ENCODE measurements at places on chromosomes 1 and 21.

- DNase-seq, result no peak
Measured at GRCh38 chr1:9200441-9200840, 34.1 kb upstream of the H6PD start.

DNA sequence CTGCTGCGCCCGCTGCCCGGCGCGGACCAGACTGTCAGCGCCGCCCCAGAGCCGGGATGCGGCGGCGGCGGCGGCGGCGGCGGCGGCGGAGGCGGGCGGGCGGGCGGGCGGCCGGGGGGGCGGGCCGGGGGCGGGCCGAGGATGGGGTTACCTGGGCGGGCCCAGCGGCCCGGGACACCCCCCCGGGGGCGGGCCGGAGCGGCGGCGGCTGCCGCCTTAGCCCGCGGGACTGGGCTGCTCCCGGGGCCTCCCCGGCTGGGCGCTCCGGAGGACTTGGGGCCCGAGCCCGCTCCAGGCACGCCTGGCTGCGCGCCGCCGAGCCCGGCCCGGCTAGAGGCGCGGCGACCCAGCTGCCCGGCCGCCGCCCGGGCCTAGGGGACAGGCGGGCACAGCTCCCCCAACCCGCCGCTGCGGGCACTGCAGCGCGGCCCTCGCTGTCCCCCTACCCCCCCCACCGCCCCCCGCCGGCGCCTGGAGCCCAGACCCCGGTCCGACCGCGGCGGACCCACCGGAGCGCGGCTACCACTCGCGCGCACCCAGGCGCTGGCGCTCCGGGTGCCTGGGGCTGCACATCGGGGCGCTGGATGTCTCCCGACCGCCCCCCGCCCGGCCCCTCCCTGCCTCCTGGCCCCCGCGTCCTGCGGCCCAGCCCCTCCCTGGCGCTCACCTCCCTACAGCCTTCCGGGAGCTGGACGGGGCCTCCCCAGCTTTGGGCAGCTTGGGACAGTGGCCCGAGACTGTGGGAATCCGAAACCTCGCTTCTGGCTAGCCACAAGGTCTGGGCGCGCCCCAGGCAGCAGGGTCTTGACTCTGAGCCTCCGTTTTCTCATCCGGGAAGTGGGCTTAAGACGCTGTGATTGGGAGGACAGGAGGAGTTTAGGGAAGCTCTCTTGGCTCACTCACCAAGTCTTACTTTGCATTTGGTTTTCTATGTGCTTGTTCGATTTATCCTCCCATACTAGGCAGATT, at the start of gene WNT4:
Gene WNT4 (minus strand): TSS at position 33 of the 969 bp plus-strand sequence. CDS start 175 bp downstream, outside the sequence.
- DNase-seq, result no peak

- DNase-seq, result peak; percentile 90
Measured at GRCh38 chr1:162357681-162358266, 18.9 kb downstream of the SPATA46 start.

- no peak for DNase-seq
Measured at GRCh38 chr1:2204415-2205190, 10.0 kb upstream of the FAAP20 start.

GRCh38 chr1:89922911-89923310, 72.0 kb upstream of the ZNF326 start:
- DNase-seq, result no peak

GRCh38 chr21:27371975-27372331, 405.1 kb upstream of the ADAMTS5 start:
- no peak for DNase-seq

- DNase-seq, result no peak
Measured at GRCh38 chr1:153540394-153541361, at the start of gene S100A5. S100A5 (minus strand) TSS chr1:153540934; CDS start chr1:153540191, 743 bp downstream.

DNA sequence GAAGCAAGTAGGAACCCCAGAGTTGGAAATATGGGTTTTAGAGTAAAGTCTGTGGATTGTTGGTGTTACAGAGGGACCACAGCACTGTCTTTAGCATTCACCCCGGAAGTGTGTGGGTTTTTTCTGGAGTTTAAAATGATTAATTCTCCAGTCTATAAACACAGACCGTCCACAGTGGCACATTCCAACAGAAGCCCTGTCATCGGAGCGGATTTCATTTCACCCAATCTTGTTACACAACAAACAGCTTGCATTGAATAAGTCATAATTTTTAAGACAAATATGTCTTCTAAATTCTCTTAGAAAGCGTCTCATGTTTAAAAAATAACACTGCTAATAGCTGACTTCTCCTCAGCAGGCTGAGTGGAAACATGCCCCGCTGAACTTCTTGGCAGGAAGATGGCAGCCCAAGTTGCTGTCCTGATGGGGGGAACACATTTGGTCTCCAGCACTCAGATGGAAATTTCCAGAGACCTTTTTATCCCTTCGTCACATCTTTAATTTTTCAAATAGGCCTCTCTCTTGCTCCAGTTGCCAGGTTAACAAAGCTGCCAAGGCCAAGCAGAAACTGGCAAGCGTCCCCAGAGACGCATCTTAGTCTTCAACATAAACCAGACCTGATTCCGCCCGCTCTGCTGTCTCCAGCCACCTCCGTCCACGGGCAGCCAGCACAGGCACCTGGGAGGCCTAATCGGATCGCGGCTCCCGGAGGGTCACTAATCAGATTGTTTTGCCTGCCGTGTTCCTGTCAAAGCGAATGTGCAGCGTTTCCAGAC, 28.8 kb upstream of the SLC19A1 start:
- DNase-seq, result no peak

DNA sequence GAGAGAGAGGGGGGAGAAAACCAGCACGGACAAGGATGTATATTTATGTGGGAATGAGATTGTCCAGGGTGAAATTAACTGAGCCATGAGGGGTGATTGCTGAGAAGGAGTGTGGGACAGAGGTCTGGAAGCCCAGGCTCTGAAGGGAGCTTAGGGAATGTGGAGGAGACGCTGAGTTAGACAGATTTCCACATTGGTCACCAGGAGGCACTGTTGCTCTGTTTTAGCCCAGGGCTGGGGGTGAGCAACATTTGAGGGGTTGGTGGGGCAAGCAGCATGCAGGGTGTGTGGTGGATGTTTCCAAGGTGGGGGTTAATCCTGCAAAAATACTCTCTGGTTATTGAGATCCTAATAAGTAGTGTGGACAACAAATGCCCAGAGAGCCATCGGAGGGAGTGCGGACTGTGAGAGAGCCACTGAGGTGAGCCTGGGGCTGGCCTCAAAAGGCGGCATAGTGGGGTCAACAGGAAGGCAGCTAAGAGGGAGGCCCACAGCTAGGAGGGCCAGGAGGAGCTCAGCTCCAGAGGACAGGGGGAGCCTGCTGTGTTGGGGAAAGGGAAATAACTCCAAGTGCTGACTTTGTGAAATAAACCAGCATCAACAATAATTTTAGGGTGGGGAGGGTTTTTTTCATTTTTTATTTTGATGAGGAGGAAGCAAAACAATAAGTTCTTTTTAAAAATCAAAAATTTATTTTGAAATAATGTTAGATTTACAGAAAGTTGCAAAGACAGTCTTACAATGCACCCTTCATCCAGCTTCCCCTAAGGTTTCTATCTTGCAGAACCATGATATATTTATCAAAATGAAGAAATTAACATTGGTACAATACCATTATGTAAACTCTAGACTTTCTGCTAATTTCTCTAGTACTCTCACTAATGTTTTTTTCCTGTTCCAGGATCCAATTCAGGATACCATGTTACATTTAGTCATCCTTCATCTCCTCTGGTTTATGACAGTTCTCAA, 82.8 kb upstream of the CD34 start:
- DNase-seq, result peak; percentile 46

DNA sequence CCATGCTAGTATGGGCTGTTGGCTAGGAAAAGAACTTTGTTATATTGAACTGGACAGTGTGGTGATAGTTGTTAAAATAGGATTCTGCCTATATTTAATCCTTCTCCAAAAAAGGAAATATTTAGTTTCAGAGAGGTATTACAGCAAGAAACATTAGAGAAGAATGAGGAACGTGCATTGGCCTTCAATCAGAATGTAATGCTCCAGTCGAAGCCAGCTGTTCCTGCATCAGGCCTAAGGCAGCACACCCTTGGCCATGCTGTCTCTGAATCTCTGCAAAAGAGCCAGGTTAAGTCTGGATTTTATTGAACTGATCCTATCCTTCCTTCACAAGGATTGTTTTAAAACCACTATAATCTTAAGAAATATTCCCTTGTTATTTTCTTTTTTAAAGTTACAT, 35.3 kb upstream of the RALGPS2 start:
- no peak for DNase-seq

GRCh38 chr1:32329931-32330466, 6.0 kb downstream of the MARCKSL1 start:
- no peak for DNase-seq

DNA sequence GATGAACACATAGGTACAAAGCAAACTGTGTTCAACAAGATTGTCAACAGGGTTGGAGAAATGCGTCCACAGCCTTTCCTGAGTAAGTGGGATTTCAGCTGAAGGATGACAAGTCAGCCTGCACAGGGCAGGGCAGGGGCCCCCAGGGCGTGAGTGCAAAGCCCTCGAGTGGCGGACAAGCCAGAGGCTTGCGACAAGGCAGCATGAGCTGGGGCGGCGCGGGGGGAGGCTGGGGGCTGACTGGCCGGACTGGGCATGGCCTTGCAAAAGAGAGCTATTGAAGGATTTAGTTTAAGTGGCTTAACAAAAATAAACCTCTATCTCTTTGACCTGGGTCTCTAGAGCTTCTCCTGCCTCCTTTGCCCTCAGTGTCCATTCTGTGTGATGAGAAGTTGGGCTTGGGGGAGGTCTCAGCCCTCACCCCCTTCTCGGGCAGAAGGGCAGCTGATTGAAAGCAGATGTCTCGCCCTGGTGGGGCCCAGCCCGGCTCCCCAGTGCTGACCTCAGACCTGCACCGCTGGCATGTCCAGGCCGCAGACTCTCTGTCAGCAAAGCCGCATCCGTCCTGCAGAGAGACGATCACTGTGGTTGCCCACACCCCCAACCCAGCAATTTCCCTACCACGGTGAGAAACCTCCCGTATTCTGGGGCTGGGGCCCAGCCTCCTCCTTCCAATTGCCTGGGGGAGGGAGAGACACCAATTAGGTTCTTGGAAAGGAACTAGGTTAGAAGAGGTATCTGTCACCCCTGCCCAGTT, 24.3 kb upstream of the EPS8L3 start:
- DNase-seq, result no peak

DNA sequence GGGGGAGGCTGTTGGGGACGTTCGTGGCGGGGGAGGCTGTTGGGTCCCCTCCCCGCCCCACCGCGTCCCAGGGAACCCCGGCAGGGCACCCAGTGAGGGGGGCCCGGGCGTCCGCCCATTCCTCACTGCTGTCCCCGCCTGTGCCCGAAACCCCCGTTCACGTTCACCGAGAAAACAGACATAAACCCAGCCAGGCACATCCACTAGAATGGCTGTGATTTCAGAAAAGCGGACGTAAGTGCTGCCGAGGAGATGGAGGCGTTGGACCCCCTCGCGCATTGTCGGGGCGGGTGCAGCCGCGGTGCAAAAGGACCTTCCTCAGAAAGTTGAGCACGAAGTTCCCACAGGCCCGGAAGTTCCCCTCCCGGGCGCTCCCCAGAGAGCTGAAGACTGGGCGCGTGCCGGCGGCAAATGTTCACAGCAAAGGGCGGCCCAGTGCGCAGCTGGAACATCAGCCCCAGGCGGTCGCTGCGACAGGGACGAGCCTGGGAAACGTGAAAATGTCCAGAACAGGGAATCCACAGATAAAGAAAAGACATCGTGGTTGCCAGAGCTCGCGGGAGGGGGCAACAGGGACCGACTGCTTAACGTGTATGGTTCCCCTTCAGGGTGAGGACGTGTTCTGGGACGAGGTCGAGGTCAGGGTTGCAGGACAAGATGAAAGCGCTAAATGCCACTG, 18.5 kb upstream of the SAMD11 start:
- DNase-seq, result peak; percentile 75

DNA sequence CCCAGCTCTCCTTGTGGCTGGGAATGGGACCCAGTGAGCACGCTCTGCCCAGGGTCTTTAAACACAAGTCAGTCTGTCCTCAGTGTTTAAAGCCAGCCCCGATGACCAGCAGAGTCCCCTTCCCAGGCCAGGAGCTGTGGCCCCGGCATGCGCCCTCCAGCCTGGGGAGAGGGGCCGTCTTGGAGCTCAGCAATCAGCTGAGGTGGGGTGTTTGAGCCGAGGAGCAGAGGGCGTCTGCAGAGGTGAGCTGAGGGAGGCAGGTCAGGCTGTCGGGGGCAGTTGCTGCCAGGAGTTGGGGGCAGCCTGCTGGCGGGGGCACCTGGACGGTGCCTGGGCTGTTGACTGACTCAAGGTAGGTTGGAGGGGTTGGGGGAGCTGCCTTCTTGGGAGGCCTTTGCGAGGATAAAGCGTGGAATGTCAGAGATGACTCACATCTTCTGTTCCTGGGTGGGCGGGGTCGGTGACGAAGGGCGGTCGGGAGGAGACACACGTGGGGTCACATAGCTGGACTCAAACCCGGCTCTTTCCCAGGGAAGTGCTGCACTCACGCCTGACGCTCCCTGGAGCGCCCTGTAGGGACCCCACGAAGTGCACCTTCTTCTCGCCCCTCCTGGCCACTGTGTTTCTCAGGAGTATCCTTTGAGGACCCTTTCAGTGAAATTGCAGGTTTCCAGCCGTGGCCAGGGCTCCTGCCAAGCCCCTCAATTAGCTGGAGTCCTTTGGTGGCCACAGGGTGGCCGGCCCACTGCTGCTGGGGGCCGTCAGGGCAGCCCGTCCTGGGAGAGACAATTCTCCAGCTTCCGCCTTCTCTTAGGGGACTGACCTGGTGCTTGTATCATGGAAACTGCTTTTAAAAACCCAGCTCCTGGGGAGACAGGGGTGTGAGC, 86.2 kb downstream of the SIK1 start:
- no peak for DNase-seq

DNA sequence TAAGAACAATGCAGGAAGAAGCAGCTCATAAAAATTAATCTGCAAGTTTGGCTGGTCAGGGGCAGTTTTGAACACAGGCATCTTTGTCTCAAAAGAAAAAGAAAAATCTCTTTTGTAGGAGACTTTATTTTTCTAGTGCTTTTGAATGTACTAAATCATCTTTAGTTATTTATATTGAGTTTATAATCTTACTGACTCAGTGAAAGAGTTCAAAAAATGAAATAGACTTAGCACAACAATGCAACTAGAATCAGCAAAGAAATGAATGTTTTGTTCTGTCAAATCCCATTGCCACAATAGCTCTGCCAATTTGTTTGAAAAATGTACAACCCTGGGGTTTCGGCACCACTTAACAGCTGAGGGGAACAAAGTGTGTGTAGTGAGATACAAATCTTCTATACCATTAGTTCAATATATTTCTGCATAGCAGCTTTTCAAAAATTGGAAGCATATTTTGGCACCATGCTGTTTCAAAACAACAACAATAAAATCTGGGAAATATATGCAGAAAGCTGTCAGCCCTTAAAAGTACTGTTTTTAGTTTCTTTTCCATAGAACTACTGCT, 1969.1 kb downstream of the MRPL39 start:
- no peak for DNase-seq

GRCh38 chr21:32424191-32424535, 11.7 kb downstream of the EVA1C start:
- no peak for DNase-seq

DNA sequence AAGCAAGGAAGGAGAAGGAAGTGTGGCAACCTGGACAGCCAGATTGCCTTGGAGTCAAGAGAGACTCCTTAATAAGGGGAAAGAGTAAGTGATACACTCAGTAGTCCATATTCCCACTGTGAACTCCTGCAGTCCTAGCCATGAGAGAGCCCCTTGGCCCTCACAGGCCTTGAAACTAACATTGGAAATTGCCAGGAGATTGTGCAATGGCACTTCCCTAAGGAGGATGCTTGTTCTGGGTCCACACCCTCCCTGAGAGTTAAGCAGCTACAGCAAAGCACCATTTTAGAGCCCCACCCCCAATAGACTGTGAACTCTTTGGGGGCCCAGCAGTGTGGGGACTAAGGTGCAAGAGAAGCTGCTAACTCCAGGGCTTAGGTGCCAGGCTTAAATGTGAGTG, 367.7 kb upstream of the CAMK1G start:
- DNase-seq, result no peak

All from Karpas-422 (cell line).